NK-92 treated with Interleukin-12 subunit alpha and Interleukin-12 subunit beta, amount 100 ng/mL, for 24 hours (cell line): ENCODE measurements at places on chromosomes 3 and 15.
A peak's percentile ranks its signal among the peaks of the same experiment; 100 is the strongest.

GRCh38 chr15:33094336-33094735 is 100.2 kb downstream of the FMN1 start:
- no peak for DNase-seq

DNA sequence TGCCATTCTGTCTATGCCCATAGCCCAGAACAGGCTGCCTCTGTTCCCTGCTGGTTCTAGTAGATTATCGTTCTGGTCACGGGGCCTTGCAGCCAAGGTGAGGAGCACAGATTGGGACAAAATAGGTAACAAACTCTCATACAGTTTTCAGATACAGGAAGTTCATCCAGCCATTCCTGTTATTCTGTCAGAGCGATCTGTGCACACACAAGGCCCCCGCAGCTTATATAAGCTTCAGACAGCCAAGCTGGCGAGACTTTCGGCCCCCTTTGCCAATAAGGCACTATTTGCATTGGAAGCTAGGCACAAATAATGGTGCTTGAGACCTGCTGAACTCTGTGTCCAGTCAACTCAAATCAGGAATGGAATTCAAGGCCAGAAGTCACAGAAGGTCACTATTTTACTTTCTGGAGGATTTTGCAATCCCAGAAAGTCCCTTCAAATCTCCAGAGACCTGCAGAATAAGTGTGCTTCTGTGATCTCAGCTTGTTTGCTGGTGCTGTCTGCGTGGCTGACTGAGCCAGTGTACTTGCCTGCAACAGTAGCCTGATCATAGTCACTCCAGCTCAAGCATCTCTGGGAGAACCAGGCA is 69.4 kb downstream of the BFSP2 start:
- DNase-seq, result no peak

DNA sequence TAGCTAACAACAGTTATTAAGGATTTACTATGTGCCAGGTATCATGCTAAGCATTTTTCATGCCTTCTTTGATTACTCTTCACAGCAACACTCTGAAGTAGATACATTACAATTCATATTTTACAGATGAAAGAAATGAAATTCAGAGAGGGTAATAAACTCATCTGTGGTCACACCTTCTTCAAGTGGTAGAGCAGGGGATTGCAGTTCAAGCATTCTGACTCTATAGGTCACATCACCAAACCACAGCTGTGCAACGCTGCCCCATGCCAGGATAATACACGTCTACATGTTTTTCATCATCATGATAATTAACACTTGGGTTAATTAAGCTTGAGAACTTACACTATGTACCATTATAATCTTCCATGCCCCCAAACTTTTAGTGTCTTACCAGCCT is 98.5 kb downstream of the LRRC3B start:
- DNase-seq, result no peak

DNA sequence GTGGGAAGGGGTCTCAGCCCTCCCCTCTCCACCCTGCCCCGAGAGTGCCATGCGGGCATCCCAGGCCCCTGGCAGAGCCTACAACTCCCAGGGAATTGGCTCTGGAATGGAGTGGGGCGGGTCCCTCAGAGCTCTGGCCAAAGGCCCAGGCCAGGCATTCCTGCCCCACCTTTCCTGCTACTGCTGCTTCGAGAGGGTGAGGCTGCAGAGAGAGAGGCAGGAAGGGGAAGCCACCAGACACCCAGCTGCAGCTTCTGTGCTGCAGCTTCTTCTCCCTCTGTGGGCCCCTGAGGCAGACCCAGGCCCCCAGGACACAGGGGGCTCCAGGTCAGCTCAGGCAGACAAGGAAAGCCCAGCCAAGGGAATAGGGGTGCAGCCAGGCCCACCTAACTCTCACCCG is 2.7 kb downstream of the ALS2CL start:
- no peak for DNase-seq

GRCh38 chr3:151483961-151484520 is 23.2 kb upstream of the IGSF10 start:
- no peak for DNase-seq

GRCh38 chr3:139302084-139302800 is 41.6 kb upstream of the MRPS22 start:
- DNase-seq, result no peak

DNA sequence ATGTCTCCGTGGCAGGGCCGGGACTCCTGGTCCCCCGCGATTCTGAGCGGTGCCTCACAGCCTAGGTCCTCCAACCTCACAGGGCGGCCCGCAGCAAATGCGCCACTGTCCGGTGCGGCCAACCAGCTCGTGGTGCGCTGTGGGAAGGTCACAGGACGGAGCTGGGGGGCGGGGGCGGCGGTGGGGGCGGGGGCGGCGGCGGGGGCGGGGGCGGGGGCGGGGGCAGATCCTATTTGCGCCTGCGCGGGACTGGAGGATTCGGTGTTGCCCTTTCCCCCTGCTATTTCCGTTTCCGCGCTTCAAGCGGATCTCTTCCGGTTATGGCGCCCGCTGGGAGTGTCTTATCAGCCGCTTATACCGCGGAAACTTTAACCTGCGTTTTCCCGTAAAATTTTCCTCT is 106.7 kb upstream of the SNRPN start:
- DNase-seq, result no peak

DNA sequence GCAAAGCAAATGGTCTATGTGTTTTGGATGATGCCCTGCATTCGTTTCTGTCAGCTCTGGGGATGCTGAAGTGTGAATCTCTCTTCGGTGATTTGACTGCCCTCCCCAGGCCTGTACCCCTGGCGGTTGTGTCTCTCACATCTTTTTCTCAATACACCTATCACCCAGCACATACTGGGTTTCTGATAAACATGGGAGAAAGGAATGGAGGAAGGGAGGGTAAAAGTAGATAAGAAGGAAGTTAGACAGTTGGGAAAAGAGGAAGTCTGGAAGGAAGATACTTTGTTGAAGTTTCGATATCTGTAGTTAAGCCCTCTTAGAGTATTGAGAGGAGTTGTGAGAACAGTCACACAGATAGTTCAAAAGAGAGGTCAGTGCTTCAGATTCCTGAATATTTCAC is 35.8 kb upstream of the LRTM1 start:
- no peak for DNase-seq

GRCh38 chr3:151477591-151478334 is 16.9 kb upstream of the IGSF10 start:
- no peak for DNase-seq

DNA sequence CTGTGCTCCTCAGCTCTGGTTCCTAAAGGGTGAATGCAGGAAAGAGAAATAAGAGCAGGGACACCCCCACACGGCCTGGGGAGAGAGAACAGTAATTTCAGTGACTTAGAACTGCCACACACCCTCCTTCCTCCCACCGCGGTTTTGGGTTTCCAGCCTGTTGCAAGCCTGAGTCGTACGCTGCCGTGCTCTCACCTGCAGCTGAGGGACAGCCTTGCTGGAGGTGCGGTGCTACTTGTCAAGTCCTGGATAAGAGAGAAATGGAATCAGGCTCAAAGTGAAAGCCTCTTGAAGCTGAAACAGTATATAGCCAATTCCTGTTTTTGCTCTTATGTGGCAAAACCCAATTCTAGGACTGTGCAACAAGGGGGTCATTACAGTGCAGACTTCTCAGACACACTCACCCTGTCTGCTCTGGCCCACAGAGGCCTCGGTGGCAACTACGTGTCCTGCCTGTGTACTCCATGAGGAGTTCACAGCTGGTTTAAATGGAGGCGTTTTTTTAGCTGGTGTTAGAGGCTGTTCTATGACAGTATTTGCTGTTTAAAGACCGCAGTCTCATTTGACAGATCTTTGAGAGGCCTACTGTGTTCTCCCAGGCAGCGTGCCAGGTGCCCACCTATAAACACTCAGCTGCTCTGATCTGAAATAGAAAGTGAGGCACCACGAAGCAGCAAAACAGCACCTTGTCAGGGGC is 42.9 kb downstream of the TBC1D2B start:
- DNase-seq, result peak; percentile 84

- no peak for DNase-seq
These were observed at the start of gene NR1I2 for GRCh38 chr3:119781330-119782198. Gene NR1I2, plus strand, starts transcription at chr3:119782101.

DNA sequence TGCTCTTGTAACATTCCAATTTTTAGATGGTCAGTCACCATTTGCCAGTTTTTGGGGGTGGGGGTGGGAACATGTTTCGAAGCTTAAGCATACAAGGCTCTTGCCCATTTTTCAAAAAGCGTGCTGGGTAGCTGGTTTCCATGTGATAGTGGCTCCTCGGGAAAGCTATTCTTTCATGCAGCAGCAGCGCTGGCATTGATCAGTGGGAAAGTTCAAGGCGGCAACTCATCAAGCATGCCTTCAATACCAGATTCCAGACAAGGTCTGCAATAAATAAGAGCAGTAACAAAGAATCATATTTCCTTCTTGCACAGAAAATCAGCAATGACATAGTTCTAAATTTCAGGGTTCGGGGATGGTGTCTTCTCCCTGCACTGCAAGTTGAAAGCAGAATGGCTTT is 133.5 kb upstream of the ONECUT1 start:
- no peak for DNase-seq

DNA sequence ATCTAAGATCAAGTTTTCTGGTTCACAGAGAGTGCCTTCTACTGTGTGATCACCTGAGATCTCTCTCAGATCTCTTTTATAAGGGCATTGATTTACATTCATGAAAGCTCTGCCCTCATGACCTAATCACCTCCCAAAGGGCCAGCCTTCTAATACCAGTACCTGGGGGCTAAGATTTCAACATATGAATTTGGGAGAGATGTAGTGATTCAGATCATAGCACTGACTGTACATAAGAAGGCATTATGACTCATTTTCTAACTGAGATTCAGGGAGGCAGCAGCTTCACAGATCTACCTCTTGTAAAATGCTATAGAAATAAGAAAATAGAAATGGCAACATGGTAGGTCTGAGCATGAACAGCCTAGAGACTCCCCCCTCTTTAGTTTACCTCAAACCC is 39.6 kb downstream of the VGLL3 start:
- no peak for DNase-seq

DNA sequence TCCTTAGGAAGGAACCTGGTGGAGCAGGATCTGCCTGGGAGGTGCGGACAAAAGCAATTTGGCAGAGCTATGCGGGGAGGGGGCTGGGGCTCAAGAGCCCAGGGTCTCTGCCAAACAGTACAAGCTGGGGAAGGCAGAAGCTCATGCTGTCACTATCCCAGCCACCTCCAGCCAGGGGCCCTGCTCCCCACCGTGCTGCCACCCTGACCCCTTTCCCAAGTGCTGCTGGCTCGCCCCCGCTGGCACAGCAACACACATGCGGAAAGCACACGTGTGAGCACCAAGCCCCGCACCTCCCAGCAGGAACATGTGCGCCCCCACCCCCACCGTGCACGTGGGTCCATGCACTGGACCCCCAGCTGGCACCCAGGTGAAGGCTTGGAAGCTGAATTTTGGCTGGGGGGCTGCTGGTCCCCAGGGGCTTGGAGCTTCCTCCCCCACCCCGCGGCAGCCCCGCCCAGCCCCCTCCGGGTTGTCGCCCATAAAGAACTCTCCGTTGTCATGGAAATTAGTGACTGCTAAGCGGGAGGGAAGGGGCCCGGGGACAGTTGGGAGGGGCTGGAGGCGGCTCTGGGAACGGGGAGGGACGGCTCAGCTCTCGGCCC is 742 bp downstream of the CAMKV start:
- no peak for DNase-seq

DNA sequence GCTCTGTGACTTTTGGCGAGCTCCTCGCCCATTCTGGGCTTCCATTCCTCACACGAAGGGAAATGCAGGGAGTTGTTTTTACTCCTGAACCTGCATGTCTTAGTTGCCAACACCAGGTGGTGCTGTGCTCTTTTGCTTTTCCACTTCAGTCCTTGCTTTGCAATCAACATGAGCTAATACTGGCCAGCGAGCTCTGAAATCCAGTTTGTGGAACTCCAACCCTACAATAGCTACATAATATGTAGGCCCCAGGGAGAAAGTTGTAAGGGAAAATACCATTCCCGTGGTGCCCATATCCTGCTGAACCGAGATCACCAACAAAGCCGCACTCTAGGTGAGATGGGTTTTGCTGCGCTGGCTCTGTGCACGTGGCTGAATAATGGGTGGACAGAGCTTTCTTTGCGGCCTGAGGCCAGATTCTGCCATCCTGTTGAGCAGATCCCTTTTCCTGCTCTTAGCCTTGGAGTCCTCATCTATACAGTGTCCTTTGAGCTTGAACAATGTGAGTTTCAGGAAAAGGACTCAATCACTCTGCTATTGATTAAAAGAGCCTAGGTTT is 25.0 kb downstream of the LSM3 start:
- no peak for DNase-seq

GRCh38 chr3:144237351-144237750 is 265.7 kb downstream of the DIPK2A start:
- no peak for DNase-seq

DNA sequence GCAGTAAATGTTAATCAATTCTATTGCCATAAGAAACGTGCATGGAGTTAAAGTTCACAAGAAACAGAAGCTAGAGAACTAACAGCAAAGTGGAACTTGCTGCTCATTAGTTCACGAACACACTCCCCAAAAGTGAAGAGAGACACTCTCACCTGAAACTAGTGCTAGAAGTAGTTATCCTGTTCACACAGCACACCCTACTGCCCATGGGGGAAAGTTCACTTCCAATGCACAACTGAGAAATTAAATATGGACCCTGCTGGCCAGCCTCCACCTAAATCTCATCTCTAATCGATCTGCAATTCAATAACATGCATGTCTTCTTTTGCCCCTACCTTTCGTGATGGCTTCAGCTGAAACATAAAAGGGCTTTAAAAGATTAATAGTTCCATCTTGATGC is 39.4 kb upstream of the FRMD4B start:
- no peak for DNase-seq

- no peak for DNase-seq
These were observed 551.7 kb upstream of the CFAP20DC start for GRCh38 chr3:59601486-59601885.

DNA sequence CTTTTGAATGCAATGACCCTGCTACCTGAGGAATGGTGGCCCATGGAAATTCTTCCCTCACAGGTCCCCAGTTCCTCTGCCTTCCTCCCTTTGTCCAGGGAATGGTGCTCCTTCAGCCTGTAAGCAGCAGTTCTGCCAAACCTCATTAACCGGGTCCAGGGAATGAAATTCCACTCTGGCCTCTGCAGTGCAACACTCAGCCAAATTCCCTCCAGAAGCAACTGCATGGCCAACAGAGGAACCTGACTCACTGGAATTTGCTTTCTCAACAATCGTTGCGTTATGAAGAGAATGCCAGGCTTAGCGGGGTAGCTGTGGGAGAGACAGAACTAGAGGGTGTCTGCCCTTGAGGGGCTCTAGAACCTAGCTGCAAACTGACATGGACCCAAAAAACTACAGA is 449.4 kb upstream of the PROK2 start:
- DNase-seq, result no peak

- DNase-seq, result no peak
These were observed 42.2 kb downstream of the DMXL2 start for GRCh38 chr15:51580385-51580784.

DNA sequence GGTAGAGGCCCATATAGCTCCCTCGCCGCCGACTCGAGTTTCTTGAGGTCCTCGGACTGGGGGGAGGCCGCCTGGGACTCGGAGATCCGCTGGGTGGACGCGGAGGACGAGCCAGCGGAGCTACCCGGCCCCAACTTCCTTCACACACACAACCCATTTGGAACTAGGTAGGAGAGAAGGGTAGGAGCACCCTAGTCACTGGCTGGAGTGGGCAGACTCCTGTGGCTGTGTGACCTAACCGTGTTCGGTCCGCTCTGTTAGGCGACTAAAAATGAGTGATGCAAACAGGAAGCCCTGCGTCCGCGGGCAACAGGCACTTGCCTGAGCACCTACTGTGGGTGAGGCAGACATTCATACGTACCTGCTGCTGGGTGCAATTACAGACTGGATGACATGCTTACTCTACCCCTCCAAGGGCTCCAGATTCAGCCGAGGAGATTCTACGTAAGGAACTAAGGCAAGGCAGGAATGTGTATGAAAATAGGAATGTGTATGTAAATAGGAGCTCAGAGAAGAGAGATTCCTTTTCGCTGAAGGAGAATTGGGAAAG is 4.6 kb upstream of the SIN3A start:
- DNase-seq, result peak; percentile 69

- peak; percentile 42 for DNase-seq
These were observed 31.5 kb upstream of the LDHAL6B start for GRCh38 chr15:59174835-59175831.
